ENCODE measurements at places on chromosomes 1 and 21.

- DNase-seq, result no peak
These were observed 11.7 kb upstream of the SLC26A9 start for GRCh38 chr1:205954819-205955404.

DNA sequence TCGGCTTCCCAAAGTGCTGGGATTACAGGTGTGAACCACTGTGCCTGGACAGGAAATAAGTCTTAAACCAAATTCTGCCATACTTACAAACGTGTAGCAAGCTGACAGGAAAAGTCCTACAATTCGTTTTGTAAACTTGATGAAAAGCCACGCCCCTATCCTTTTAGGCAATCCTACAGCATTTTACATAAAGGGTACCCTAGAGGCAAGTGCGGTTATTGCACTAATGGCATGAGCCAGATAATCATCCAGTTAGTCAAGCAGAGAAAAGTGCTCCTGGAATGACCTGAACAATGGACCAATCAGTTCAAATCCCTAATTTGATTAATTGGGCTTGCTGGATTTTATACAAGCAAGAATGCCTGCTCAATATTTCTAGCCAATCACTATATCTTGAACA, 338.2 kb downstream of the KIF26B start:
- no peak for DNase-seq

- DNase-seq, result no peak
These were observed 520.8 kb downstream of the PTPRU start for GRCh38 chr1:29756901-29757725.

- no peak for DNase-seq
These were observed 166.8 kb downstream of the BACH1 start for GRCh38 chr21:29465546-29465945.

GRCh38 chr1:230316864-230317745, 109.0 kb downstream of the PGBD5 start:
- DNase-seq, result no peak

DNA sequence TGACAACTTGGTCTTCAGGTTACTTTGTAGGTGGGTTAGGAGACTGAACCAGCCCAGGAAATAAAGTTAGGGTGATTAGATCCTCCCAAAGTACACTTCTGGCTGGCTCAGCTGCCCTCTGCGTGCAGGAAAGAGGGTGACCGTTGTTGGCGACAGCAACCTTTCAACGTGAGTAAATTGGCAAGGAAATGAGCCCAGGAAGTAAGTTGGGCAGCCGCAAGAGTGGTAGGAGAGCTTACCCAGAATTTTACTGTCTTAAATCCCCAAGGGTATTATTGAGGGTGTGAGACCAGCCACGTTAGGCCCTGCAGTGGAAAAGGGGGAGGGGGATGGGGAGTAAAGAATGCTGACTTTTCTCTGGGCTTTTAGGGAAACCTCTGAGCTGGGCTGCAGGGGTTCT, 1.6 kb downstream of the TENT5C start:
- DNase-seq, result no peak

- DNase-seq, result no peak
These were observed 127.6 kb upstream of the LMO4 start for GRCh38 chr1:87200875-87201638.

- DNase-seq, result peak; percentile 16
These were observed 30.5 kb downstream of the ZBTB8OS start for GRCh38 chr1:32619701-32620485.

DNA sequence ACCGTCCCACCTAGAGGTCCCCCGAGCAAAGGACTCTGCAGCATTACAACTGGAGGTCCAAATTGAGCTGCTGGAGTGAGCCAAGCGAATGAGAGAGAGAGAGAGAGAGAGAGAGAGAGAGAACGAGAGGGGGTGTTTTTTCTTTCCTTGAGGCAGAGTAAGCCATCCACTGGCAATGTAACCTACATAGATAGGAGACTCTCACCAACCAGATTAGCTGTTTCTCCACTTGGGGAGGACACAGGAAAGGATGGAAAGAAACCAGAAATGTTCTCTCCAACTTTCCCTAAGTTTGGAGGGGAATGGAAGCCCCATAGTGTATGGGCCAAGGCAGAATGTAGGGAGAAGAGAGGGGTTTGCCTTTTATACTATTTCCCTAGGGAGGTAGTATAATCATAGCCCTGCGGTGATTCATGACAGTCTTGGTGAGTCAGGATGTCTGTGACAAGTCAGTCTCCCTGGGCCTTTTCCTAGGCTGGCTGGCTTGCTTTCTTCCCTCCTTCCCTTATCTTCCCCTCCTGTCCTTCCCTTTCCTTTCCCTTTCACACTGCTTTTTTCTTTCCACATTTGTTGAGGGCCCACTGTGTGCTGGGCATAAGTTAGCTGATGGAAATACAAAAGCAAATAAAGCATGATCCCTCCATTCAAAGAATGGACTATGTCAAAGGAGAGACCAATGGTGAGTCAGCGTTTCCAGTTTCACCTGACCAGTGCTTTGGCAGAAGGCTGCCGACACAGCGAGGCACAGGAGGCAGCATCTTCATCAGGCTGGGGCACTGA, 7.1 kb downstream of the FNDC7 start:
- DNase-seq, result peak; percentile 83

DNA sequence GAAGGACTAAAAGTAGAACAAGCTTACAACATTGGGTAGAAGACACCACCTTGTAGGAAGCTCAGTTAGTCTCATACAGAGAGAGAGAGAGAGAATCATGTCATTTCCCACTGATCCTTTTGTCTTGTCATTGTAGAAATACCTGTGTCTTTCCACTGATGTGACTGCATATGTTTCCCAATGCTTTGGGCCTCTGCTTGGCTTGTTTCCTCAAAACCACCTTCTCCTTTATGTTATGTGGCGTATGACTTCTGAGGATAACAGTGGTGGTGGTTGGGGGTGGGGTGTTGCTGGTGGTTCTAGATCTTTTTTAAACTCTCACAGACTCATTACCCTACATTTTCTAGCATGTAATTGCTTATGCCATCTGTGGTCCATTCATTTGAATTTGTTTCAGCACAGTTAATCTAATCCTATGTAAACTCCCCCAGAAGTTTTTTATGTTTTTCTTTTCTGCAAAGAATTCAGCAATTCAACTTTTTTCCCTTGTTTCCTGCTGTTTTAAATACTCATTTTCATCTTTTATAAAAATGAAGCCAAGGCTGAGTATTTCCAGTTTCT, 9.3 kb downstream of the RGL1 start:
- no peak for DNase-seq

DNA sequence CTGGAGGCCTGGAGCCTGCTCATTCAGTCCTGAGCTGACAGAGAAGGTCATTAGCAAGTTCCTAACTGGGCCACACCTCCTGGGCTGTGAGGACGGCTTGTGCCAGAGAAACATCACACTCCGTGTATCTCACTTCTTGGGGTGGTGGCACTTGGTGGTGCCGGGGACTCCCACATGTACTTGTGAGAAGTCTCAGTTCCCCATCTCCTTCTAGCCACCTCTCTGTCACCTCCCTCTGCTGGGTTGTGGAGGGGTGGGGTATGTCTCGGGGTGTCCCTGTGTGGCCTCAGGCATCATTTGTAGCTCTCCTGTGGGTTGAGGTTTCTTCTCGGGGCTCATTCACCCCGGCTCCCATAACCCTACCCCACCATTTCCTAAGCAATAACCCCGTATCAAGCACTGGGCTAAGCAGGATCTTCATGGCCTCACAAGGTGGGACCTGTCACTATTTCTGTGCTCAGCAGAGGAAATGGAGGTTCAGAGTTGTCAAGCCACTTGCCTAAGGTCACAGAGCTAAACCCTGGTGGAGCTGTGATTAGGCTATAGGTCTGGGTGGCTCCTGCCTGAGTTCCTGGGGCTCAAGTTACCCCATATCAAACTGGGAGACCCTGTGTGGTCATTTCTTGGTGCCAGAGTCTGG, 62.5 kb downstream of the UBIAD1 start:
- no peak for DNase-seq

DNA sequence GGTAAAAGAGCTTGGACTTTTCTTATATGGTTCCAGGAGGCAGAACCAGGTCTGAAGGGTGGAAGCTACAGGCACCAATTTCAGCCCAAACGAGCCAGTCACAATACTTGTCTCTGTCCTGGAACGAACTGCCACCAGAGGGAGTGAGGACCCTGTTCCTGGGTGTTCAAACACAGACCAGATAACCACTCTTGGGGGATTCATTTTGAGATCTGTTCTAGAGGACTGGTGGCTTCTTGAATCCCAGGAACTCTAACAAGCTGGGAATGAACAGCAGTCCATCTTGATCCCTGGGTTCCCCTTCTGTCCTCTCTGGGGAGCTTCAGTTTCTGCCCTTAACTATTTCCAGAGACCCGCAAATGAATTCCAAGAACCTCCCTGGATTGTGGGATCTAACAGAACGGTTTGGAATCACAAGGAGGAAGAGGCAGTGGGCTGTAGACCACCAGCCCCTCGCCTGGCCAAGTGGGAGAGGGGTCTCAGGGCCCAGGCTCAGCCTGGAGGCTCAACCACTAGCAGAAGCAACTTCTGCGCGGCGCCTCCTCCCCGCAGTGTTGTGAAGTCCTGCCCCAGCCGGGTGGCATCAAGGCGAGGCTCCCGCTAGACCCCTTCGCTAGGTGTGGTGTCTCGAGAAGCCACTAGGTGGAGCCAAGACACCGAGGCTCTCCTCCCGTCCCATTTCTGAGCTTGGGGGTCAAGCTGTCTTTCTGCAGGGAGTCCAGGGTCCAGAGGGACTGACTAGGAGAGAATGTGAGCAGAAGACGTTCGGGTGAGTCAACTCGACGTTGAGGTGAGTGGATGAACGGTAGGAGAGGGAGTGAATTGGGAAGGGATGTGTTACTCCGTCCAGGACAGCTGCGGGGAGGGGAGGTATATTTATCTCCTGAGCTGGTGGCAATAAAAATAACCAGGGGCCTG, 12.1 kb upstream of the NES start:
- peak; percentile 75 for DNase-seq

- peak; percentile 74 for DNase-seq
These were observed 174.8 kb downstream of the PLPP3 start for GRCh38 chr1:56404561-56405030.

DNA sequence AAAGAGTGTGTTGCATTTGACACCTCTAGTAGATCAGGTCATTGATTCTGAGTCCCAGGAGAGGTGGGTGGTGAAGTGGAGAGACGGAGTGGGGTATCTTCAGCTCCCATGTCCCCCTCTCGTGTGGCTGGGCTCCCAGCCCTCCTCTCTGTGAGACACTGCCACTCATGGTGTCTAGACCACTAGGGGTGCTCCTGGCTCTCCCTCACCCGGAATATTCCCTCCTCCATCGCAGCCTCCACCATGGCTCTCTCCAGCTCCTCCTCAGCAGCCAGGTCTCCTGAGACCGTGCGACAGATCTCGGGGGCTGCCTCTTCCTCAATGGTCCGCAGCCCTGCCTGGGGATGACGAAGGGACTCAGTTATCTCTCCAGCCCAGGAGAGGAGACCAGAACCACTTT, 20.6 kb upstream of the KIF21B start:
- DNase-seq, result no peak

DNA sequence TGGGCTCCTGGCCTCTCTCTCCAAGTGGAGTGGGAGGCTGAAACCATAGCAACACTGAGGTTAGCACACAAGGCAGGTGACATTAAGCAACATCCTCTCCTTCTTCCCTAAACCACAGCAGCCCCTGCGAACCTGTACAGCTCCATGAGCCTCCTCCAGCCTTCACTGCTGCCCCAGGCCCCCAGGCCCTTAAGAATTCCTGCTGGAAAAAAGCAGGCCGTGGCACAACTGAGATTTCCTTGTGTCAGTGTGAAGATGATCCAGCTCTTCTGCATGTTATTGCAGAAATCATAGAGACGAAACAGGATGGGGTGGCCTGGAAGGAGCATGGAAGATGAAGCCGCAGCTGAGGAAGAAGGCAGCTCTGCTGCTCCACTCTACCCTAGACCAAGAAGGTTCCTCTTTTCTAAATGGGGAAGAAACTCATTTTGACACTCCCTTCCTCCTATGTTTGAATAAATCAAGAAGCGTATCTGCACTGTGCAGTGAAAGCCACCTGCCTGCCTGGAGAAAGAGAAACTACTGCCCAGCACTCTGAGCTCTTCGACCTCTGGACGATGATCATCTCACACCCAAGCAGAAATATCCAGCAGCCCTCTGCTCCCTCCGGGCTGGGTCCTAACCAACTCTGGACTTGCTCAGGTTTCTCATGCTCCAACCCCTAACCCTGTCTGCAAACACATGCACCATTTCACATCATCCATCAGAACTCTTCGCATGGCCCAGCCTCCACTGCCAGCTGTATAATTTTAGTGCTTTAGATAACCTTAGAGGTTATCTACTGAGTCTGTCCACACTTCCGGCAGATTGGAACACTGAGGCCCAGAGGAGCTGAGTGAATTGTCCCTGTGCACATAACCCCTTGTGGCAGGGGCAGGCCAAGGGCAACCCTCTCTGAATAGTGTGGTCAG, 20.7 kb downstream of the SH3BP5L start:
- no peak for DNase-seq

GRCh38 chr1:66351913-66352312, 182.0 kb upstream of the SGIP1 start:
- no peak for DNase-seq
